Activated CD8-positive, alpha-beta memory T cell treated with anti-CD3 and anti-CD28 coated beads for 1 hour (primary cell): ENCODE measurements at places on chromosomes 13 and 19.

GRCh38 chr13:103033999-103034398 is 32.2 kb downstream of the SLC10A2 start:
- no peak for DNase-seq

GRCh38 chr13:106176117-106176516 is 359.3 kb downstream of the EFNB2 start:
- DNase-seq = no peak

GRCh38 chr13:111614613-111615012 is 294.2 kb downstream of the TEX29 start:
- no peak for DNase-seq

- peak; percentile 11 for DNase-seq
Observed at GRCh38 chr19:50705422-50706019, 14.1 kb downstream of the SHANK1 start.

GRCh38 chr13:54216221-54216620 is 1187.6 kb downstream of the OLFM4 start:
- DNase-seq = no peak

DNA sequence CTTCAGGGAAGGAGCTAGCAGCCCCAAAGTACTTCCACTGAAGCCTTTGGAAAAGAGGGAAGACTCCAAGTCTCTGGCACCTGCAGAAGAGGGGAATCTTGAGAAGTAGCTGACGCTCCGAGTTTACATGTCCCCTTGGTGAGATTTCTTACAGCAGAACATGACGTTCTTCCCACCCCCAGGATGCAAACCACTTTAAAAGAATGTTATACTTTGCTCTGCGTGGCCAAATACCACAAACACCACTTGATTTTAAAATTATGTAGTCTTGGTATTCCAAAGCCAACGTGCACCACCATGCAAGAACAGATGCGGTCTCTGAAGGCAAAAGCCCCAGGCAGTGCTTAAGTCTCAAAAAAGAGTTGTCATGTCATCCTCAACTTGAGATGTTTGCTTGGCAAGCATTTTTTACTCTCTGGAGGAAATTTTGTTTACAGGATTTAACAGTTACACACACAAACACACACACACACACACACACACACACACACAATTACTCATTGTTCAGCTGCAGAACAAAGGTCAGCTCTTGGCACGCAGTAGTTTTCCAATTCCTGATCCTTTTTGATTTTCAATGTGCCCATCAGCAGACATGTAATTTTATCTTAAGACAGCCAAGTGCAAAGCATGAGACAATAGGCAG is 106.1 kb downstream of the RGCC start:
- DNase-seq = no peak

- DNase-seq = no peak
Observed at GRCh38 chr13:39552246-39552645, 50.7 kb downstream of the LHFPL6 start.

- peak; percentile 64 for DNase-seq
Observed at GRCh38 chr19:1064661-1065605, 2.0 kb upstream of the ARHGAP45 start.

- no peak for DNase-seq
Observed at GRCh38 chr13:29527511-29527910, 68.0 kb downstream of the SLC7A1 start.

DNA sequence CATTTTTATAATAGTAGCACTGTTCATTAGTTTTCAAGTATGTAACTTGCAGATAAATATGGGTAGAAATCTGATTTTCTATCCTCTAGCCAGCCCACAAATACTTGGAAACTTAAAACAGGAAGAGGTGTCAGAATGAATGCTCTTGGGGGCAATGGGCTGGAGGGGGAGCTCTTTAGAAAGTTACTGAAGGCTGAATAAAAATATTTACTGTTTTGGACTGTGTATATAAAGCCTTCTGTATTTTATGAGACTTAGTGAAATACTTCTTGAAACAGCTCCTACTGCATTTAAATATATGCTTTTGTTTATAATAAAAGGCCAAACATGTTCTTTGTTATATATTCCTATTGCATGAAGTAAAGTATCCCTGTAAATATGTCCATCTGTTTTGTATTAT is 138.8 kb downstream of the RGCC start:
- no peak for DNase-seq

GRCh38 chr13:80881034-80881433 is 540.1 kb upstream of the SPRY2 start:
- DNase-seq = no peak

DNA sequence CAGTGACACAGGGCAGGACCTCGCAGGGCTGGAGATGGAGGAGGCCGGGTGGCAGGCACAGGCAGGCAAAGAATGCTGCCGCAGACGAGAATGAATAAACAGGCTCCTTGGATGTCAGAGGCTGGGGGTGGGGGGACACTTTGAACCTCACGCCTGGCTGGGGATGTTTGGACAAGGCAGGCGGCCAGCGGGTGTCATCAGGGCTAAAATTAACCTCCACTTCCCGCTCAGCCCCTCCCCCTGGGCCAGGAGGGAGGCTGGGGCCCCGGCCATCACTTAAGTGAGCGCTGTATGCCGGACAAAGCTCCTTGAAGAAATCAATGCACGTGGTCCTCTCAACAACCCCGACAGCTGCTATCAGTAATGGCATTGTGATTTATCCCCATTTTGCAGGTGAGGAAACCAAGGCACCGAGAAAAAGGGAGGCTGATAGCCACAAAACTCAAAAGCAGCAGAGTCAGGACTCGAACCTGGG is 10.3 kb upstream of the FUT5 start:
- no peak for DNase-seq

- DNase-seq = no peak
Observed at GRCh38 chr13:91298060-91298459, 49.4 kb upstream of the MIR17HG start.

DNA sequence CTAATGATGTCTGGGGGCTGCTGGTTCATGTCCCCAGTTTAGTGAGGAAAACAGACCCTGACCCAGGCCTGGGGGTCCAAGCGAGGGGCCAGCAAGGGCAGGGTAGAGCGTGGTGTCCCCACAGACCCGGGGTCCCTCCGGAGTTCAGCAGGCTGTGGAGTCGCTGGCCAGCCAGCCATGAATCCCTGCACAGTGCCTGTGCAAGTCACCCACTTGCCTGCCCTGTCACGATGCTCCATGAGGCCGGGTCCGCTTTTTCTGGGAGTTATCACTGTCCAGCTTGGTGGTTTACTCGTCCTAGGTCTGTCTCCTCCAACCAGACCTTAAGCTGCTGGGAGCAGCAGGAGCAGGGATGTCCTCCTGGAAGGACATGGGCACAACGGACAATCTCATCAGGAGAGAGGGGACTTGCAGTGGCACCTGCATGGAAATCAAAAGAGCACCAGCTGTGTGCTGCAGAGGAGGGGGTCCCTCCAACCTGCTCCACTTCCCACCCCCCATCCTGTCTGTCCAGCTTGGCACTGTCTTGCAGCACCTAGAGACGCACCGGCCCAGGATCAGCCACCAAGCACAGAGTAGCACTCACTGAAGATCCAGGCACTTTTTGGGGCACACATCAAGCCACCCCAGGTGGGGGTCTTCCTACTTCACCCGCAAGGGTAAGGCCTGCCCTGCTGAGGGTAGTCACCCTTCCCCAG is 121.8 kb downstream of the URI1 start:
- no peak for DNase-seq

- DNase-seq = no peak
Observed at GRCh38 chr19:52600639-52601024, 30.5 kb downstream of the ZNF701 start.

- no peak for DNase-seq
Observed at GRCh38 chr19:56821209-56821608, 19.3 kb downstream of the PEG3 start.

- no peak for DNase-seq
Observed at GRCh38 chr13:102928941-102929675, 83.3 kb downstream of the ERCC5 start.

DNA sequence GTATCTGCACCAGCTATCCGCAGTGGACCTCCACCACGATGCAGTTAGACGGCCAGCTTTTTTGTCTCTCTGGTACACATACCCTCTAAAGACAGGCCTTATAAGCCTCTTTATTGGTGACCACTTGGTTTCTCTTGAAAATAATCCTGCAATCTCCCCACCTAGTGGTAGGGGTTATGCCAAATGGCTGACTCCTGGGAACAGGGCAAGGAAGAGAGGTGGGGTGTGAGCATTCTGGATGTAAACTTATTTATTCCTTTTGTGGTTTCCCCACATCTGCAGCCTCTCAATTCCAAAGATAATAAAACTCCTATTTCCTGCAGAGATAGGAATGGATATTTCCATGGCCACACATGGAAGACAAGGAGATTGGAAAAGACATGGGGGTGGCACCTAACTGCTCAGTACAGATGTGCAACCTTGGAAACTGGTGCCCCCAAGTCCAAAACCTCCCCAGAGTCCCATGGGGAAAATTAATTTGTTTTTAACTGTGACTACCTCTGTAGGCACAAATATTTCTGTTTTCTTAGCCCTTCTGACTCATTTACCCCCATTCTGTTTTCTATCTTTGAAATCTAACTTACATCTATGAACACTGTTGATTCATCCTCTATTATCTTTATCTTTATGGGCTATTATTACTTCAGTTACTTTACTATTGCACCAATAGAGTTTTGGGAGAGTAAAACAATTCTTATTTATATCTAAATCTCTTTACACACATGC is 112.7 kb upstream of the TSHZ3 start:
- no peak for DNase-seq

DNA sequence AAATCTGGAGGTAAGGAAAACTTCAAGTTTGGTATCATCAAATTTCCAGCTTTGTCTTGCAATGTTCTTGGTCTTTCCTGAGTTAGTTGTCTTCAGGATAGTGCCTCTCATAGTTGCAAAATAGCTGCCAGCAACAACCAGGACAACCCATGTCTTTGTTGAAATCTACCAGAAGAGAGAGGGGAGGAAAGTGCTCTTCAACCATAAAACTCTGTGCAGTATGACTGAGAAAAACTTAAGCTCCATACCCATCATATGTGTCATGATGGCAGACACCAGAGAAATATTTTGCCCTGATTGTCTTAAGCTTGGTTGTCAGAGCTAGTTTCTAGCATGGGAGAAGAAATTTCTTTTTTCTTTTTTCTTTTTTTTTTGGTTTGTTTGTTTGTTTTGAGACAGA is 103.3 kb downstream of the SPRY2 start:
- no peak for DNase-seq

DNA sequence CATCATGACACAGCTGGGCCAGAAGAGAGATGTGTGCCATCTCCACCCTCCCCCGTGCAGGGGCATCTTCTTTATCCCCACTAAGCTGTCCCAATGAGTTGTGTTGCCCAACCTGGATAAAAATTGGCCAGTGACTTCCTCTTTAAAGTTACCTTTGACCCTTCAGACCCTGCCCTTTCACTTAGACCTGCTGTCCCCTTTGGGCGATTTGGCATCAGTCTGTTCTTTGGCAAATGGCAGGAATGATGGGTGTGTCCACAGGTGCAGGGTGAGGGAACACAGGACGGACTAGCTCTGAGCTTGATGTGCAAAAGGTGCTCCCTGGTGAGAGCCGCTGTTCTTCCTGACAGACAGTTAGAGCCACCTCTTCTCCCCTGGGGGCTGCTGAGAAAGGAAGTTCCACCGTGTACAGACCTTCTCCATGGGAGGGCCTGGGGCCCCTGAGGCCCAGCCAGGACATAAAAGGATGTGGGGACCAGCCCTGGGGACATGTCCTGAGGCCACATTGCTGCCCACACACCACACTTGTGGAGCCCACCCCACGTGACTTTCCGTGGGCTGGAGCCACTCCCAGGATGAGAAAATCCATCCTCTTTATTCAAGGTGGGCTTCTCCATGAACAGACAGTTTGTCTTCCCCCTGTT is 1.7 kb downstream of the CYP4F8 start:
- DNase-seq = no peak

DNA sequence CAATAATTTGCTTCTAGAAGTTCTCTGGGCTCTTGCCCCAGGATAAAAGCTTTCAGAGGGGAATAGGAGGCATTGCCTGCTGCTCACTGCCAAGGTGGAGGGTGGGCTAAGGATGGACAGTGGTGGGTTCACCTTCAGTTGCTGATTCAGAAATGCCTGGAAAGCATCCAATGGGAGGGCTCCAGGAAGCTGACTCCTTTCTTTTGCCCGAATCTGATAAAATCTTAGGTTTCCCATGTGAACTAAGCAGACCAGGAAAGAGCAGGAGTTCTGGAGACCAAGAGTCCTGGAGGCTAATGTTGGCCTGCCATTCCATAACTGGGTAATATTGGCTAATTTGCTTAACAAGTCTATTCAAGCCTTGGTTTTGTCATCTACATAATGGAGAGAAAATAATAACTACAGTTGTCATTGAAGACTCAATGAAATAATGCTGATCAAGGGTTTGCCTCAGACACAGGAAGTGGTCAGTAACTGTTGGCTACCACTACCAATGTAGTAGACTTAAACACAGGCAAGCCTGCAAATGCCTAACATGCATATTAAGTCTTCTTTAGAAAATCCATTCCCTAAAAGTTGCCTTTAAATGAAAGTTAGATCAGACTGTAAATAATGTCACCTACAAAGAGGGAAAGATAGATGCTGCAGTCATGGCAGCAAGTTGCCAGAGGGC is 528.4 kb upstream of the NBEA start:
- DNase-seq = no peak

DNA sequence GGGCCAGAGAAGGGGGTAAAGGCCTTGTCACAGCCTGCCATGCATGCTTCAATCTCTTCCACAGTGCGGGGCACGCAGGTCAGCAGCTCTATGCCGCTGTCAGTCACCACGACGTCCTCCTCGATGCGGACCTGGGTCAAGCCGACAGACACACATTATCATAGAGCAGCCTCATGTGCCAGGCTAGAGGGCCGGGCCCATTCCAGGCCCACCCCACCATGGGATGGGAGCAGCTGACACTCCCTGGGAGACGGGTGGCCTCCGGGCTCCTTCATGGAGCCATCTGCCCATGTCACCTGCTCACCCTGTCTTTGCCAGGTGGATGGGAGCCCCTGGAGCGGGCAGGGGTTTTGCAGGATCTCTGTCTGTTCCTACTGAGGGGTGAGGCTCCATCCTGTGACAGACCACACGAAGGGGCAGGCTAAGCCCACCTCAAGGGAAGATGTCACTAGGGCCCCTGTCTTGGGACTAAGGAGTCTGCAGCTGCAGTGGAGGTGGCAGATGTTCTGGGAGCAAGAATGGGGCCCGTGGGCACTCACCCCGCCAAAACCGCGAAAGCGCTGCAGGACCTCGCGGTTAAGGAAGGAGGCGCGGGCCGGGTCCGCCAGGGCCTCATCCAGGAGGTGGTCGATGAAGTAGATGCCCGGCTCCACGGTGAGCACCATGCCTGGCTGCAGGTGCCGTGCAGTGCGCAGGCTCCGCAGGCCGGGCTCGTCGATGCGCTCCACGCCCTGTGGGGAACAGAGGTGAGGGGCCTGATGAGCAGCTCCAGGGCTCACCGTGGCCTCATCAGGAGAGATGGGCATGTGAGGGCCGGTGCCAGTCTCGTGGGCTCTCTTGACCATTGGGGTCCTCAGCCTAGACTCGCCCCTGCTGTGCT is 14.1 kb downstream of the CEBPG start:
- no peak for DNase-seq
